Activated CD8-positive, alpha-beta memory T cell treated with anti-CD3 and anti-CD28 coated beads, Interleukin-2, amount 10 ng/mL, durations not matched to agents 7 days and 5 days (primary cell): ENCODE measurements at places on chromosomes 5 and 9. TPM values are rescaled to one million over a fixed set of nuclear protein-coding genes. Genes with fewer than 3 reads are reported as not detected.

The CDC14B gene
- total RNA-seq, result 4.8 TPM

The C5 gene
- 1.9 TPM for total RNA-seq

The SERF1B gene
- 6.0 TPM for total RNA-seq

- DNase-seq, result no peak
Observed at GRCh38 chr5:62343428-62343827, 37.4 kb downstream of the KIF2A start.

DNA sequence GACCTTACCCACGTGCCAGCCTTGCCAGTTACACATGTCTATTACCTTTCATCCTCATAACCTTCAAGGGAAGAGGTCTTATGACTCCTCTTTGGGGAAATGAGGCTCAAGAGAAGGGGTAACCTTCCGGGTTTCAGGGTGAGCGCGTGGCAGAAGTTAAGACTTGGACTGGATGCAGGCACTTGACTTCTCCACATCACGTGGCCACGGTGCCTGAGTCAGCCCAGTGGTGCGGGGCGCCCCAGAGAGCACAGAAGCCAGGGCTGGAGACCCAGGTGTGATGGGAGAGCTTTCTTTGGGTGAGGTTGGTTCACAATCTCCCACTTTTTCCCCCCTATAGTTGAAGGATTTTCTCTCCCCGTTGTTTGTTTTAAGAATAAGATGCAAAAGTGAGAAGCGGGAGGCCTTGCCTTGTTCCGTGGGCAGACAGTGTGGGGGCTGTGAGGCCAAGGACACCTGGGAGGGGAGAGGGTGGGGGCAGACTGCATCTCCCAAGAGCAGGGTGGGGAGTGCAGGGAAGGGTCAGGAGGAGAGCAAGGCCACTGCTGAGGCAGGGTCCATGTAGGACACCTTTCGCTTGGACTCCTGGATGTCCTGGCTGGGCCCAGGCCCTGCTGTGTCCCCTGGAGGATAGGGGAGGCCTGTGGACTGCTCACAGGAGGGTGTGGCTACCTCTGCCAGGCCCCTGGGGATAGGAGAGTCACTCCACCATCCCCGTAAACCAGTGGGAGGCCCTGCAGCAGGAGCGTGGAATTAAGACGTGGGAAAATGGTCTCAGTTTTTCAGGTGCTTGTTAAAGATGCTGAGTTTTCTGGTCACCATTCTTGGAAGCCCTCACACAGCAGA, 90.0 kb upstream of the CTSL start:
- DNase-seq, result no peak

DNA sequence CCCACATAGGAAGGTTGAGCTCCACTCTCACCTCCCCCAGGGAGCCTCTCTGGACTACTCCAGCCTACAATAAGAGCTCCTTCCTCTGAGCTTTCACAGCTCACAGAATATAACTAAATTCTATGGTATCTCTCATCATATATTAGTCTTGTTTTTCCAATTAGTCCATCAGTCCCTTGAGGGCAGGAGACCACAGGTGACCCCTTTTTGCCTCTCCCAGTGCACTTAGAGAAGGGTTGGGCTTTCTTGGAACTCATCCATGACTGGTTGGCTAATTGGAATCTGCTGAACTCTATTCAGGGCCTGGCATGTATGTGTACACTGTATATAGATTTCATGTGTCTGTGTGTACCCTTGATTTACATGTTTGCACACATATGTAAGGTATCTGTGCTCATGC, 50.4 kb upstream of the ARAP3 start:
- no peak for DNase-seq

DNA sequence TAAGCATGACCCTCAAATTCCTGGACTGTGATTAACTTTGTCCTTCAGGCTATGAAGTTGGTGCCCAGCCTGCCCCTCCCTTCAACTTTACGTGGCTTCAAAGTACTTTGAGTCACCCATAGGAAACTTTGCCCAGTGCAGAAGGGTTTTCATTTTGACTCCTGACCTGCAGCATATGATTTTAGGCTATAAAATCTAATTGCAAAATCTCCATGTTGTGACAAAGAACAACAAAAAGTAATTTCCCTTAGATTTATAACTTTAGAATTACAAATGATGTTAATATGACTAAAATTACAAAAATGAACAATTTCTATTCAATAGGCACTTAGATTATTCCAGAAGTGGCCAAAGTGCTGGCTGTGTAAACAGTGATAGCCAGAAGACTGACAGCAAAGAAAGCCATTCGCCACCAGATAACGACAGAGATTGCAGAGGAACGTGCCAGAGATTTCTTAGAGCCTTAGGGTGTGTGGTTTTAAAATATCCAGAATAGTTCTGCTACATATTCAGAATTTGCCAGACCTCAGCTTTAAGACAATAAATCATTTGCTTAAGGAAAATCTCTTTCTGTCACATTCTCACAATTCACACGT, 197.4 kb downstream of the SEMA5A start:
- no peak for DNase-seq

GRCh38 chr9:90029386-90029785, 424.6 kb downstream of the GADD45G start:
- no peak for DNase-seq

DNA sequence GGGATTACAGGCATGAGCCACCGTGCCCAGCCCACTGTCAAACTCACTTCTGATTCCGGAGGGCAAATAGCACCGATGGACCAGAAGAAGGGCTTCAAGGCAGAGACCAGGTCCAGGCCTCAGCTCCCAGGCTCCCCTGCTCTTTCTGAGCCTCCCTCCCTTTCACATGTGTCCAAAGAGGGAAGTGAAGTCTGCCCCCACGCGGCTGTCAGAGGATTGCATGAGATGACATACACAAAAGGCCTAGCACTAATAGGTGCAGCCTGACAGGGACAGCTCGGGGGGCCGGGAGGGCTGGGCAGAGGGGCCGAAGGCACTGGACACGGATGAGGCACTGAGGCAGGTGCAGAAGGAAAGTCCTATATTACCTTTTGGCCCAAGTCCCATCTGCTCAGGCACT, 16.1 kb downstream of the FBP1 start:
- peak; percentile 49 for DNase-seq

DNA sequence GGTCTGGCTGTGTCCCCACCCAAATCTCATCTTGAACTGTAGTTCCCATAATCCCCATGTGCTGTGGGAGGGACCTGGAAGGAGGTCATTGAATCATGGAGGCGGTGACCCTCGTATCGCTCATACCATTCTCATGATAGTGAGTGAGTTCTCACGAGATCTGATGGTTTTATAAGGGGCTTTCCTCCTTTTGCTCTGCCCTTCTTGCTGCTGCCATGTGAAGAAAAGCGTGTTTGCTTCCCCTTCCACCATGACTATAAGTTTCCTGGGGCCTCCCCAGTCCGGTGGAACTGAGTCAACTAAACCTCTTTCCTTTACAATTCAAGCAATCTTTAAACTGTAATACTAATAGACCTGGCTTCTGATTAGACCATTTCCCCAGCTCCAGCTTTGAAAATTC, 92.2 kb upstream of the SARDH start:
- DNase-seq, result no peak

GRCh38 chr5:135857630-135858311, 23.3 kb downstream of the SLC25A48 start:
- no peak for DNase-seq

GRCh38 chr9:101229606-101230005, 155.2 kb downstream of the BAAT start:
- no peak for DNase-seq
